CD4-positive, alpha-beta T cell treated with Interleukin-17A for 1 hour (primary cell): ENCODE measurements at places on chromosomes 7 and 10.
A peak's percentile ranks its signal among the peaks of the same experiment; 100 is the strongest.

DNA sequence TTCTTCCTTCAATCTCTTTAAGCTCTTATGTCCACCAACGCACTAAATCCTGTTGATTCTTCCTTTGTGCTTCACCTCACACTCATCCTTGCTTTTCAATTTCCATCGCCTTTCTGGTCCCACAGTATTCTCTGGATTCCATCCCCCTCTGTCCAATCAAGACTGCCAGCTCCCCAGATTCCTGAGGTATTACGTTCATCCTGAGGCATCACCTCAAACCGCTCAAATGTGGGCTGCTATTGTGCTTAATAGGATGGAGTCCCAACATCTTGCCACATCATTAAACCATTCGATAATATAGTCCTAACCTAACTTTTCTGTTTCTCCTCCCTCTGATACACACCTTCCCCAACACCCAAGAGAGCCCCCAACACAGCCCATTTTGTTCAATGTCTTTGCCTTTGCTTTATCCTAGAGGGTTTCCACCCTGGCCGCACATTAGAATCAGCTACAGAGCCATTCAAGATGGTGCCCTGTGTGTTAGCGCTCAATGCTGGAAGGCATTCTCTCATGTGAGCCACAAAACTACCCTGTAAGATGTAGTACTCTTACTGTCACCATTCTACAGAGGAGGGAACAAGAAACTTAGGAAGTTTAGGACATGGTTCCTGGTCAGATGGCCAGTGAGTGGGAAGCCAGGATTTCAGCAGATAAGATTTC is 79.5 kb upstream of the LEP start:
- no peak for DNase-seq

DNA sequence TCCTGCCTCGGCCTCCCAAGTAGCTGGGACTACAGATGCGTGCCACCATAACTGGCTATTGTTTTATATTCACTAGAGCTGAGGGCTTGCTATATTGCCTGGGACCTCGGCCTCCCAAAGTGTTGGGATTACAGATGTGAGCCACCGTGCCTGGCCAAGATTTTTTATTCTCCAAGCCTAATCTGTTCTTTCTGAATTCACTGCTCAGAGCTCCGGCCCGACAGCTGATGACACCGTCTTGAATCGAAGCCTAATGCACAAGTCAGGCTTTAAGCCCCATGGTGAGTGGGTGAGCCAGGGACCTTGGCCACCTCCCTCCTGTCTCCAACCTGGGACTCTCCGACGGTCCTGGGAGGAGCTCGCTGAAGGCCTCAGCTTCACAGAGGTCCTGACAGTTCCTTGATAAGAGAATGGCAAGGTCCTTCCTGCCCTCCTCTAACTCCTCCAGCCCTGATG is 338.9 kb downstream of the WDR37 start:
- DNase-seq = no peak

DNA sequence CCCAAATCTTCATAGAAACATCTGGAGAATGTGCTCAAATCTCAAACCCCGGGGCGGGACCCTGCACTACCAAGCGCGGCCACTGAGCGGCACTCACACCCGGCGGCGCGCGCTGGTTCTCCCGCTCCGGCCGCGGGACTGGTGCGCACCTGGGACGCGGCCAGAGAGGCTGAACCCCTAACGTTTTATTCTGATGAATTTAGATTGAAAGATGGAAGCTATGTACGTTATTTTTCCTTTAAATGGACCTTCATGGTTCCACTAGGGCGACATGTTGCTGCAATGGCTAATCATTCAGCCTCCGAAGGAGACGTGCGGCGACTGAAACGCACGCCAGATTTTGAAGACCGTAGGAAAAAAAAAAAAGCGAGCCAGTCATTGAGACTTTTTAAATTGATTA is 107.0 kb upstream of the INSIG1 start:
- peak; percentile 58 for DNase-seq

DNA sequence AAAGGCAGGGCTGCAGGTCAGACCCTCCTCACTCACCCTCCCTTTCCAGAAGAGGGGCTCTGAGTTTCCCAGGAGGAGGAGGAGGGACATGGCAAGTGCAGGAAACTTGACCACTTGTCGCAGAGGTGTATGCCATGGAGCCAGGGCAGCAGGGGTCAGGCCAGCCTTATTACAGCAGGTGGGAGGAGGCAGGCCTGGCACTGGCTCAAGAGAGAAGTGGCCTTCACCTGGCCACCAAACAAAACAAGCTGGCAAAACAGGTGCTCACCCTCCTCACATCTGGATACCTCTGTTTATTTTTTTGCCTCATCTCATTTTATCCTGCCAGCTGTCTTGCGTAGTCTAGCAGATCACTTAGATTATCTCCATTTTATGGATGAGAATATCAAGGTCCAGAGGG is 12.5 kb downstream of the COL13A1 start:
- DNase-seq = no peak

- DNase-seq = no peak
Observed at GRCh38 chr7:127501817-127502216, 83.6 kb downstream of the GCC1 start.

- DNase-seq = no peak
Observed at GRCh38 chr10:61110188-61110844, 166.3 kb upstream of the RHOBTB1 start.

- DNase-seq = no peak
Observed at GRCh38 chr7:93011351-93012294, 106.2 kb downstream of the SAMD9 start.

DNA sequence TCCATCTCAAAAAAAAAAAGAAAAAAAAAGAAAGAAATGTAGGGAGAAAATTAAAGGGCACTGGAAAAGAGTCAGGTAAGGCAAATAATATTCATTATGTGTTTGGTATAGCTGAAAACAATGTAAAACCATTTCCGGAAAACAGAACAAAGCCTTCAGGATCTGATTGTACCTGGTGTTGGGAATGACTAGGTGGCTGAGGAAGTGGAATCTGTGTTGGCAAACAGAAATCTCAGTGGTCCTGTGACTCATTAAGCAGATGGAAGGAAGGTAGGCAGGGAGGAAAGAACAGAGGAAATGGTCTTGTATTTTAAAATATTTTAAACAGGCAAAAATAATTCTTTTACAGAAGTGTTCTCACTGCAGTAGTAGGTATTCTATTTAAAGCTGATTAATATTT is 55.7 kb upstream of the GATA3 start:
- DNase-seq = no peak

GRCh38 chr7:26189697-26190096 is 10.8 kb downstream of the HNRNPA2B1 start:
- DNase-seq = peak; percentile 33

DNA sequence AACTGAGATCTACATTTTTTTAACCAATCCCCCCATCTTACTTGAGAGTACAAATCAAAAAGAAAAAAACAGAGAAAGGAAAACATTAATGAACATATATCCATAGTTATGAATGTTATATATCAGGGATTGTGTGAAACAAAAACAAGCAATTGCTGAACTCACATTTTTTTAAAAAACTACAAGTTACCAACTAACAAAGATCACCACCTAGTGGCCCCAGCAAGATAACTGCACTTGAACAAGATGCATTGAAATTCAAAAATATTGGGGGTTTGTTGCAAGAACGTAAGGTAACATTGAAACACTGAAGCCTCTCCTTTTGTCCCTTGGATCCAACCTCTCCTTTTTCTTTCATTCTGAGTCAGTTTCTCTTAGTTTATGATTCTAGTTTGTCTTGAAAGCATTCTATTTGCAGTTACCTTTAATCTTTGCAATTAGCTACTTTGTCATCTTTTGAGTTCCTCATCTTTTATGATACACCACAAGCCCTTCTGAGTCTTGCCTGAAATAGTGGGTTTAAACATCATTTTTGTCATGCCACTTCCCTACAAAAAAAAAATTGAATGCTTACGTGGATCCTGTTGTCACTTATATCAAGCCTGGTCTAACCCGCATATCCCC is 87.3 kb upstream of the TES start:
- DNase-seq = peak; percentile 10

GRCh38 chr10:118850418-118851061 is 95.8 kb upstream of the CACUL1 start:
- peak; percentile 44 for DNase-seq

DNA sequence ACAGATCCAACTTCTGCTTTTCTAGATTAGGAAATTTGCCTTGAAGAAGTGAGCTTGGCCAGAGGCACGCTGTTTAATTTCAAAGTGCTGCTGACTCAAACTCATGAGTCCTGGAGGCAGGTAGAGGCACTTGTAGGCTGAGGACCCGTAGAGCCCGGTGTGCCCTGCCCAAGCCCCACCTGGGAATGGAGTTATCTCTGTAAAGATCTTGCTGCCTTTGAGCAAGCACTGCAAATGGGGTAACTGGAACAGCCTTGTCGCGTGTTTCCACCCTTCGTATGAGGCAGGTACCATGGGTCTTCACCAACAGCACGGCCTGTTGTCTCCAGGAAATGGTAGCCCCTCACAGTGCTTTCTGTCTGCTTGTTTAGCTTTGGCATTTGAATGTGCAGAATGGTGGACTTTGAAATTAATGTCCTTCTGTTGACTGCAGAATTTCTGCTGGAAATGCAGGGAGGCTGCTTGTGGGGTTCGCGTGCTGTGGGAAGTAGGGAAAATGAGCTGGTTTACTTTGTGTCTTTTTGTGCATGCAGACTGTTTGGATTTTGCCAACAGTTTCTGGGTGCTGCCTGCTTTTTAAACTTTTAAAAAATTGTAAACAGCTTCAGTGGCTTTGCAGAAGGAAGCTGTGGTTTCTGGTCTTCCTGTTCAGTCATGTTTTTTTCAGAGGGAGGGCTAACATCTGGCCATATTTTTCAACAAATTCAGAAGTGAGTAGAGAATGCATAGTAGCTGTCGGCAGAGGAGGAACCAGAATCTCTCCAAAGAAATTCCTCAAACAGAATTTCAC is 27.2 kb downstream of the CCM2 start:
- DNase-seq = peak; percentile 69

GRCh38 chr7:135658564-135658963 is 3.8 kb upstream of the STMP1 start:
- no peak for DNase-seq

GRCh38 chr7:36638586-36639263 is 85.6 kb downstream of the AOAH start:
- no peak for DNase-seq

DNA sequence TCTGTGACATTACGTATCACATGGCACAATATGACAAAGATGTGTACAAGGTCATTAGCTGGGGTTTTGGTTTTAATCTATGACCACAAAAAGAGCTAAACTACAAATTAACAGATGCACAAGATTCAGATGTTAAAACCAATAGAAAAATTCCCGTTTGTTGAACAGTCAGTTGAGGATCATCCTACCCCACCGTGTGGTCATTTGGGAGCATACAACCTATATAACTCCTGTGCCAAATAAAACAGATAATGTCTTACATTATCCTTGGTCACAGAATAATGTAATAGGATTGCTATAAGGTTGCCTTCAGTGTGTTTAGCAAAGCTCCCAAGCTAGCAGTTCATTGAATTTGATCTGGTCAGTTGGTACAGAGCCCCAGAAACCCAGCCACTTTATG is 28.2 kb downstream of the ASNS start:
- no peak for DNase-seq

GRCh38 chr10:74825371-74826141 is 844 bp upstream of the KAT6B start:
- DNase-seq = peak; percentile 62

DNA sequence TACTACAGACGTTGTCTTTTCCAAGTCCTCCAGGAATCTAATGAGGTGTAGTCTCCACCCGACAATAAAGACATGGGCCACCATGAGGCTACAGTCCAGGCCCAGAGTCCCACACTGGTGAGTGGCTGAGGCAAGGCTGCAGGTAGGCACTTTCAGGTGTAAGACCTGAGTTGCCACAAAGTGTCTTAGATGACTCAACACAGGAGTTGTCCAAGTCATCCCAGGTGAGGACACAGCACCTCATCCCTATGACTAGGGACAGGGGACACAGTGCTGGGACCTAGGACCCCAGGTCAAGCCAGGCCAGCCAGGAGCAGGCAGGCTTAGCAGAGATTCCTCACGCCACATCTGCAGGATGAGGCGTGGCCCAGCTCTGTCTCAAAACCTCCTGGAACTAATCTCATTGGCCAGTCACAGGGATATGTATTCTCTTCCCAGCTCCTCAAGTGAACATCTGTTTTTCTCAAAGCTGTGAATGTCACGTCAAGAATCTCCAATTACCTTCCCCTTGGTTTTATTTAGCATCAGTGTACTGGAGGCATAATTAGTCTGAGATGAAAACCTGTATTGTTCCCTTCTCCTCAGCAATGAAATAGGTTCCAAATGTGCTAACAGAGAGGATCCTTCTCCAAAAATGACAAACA is 254.6 kb downstream of the GRID1 start:
- no peak for DNase-seq

DNA sequence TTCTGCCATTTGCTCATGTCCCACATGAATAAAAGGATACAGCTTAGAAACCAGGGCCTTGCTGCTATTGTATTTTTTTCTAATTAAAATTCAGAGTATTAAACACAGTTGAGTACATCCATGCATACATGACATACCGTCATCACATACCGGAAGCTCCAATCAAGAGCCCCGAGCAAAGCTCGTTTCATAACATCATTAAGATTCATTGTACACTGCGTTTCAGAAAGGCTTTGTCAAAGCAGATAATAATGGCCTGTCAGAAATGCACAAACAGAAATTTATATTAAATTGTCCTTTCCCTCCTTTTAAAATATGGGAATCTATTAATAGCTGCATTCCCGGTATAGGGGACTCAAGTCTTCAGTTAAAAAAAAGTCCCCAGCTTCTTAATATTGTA is 103.4 kb downstream of the PRTFDC1 start:
- no peak for DNase-seq

DNA sequence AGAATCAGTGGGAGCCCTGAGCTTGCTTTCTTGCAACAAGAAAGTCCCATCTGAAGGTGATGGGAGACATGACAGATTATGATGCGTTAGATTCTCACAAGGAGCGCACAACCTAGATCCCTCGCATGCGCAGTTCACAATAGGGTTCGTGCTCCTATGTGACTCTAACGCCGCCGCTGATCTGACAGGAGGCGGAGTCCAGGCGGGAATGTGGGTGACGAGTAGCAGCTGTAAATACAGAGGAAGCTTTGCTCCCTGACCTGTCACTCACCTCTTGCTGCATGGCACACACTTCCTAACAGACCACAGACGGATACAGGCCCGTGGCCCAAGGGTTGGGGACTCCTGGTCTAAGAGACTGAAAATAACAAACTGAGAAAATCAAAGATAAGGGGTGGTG is 1163.4 kb upstream of the AUTS2 start:
- DNase-seq = no peak

GRCh38 chr7:133183042-133183794 is 69.7 kb upstream of the EXOC4 start:
- no peak for DNase-seq

- DNase-seq = no peak
Observed at GRCh38 chr10:75107756-75108683, 3.4 kb upstream of the SAMD8 start.

GRCh38 chr10:87506956-87507355 is 2.3 kb downstream of the MINPP1 start:
- no peak for DNase-seq

GRCh38 chr10:69327463-69328379 is 49.4 kb downstream of the HK1 start:
- DNase-seq = peak; percentile 37
